ENCODE measurements at places on chromosomes 3 and 15.

DNA sequence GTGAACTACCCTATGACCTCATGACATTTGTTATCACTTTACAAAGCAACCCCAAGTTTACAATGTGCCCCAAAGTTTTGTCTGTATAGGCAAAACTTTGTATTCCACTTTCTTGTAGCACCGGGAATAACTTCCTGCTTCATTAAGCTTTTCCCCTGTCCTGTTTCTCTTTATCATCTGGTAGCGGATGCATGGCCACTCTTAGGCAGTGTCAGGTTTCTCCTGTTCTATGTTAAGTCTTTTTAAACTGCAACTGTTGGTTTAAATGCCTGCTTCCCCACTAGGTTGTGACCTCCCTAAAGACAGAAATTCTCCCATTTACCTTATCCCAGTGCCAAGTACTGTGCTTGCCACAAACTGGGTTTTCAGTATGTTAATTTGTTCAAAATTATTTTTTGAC is 433.6 kb upstream of the DPH6 start:
- DNase-seq, result no peak

- DNase-seq, result no peak
Measured at GRCh38 chr3:131142580-131142979, 115.9 kb downstream of the NEK11 start.

GRCh38 chr3:119173325-119173724 is at the start of gene UPK1B:
TSS of gene UPK1B (plus strand) at chr3:119173598. CDS start at chr3:119186742, 13,144 bp downstream.
- no peak for DNase-seq

GRCh38 chr3:61612211-61613194 is 51.1 kb downstream of the PTPRG start:
- no peak for DNase-seq

GRCh38 chr3:69893274-69893673 is 106.3 kb upstream of the SAMMSON start:
- no peak for DNase-seq

GRCh38 chr3:20422391-20422790 is 236.4 kb upstream of the SGO1 start:
- DNase-seq, result no peak

GRCh38 chr3:134952371-134952770 is 157.3 kb downstream of the EPHB1 start:
- no peak for DNase-seq

- no peak for DNase-seq
Measured at GRCh38 chr3:126530171-126531050, 6.5 kb downstream of the CHST13 start.

DNA sequence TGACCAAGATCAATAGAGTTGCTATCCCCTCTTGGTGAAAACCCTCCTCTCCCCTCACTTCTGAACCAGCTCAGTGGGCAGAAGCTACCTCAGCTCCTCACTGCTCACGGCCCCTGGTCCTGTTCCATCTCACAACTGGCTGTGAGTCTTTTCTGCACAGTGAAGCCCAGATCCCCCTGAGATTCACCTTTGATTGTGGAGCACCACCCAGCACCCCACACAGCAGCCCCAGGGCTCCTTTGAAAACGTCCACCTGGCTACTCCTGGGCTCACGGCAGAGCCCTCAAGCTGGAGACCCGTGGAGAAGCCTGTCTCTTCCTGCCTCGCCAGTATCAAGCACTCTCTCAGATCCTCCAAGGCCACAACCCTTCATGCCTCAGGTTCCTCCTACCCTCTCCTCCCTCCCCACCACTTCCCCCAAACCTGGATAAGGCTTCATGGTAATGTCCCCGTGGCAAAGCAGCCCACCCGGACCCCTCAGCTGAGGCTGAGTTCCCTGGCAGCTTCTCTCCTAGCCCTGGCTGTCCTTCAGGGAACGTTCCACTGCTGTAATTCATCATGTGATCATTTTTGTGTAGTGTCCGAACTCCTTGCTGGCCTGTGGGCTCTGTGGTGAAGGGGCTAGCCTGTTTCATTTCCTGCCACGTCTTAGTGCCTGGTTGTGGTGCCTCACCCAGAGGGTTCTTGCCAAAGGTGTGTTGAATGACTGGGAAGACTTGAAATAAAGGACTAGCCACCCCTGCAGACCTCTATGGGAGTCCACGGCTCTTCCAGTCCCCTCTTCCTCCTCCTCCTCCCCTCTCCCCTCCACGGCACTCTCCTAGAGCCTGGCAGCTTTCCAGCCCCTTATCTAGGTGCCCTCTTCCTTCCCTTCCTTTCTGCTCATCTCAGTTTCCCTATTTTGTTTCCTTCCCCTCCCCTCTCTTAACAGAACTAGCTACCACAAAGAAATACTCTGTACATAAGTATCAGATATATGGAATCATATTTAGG is 44.5 kb downstream of the KY start:
- no peak for DNase-seq

All from activated CD4-positive, alpha-beta T cell treated with anti-CD3 and anti-CD28 coated beads, Interleukin-2, amount 50 U/mL, for 1 hour (primary cell).